ENCODE measurements at places on chromosomes 6 and 20. TPM values are rescaled to one million over a fixed set of nuclear protein-coding genes. Genes with fewer than 3 reads are reported as not detected.

- DNase-seq = no peak
Measured at GRCh38 chr20:62962891-62963613, 10.5 kb downstream of the SLC17A9 start.

GRCh38 chr6:168524571-168525001 lies 83.6 kb downstream of the SMOC2 start:
- DNase-seq = no peak

GRCh38 chr6:24436979-24437378 lies 34.2 kb downstream of the MRS2 start:
- no peak for DNase-seq

The PRPH2 gene
- polyA plus RNA-seq = 5.4 TPM

The ULBP3 gene
- 10.3 TPM for polyA plus RNA-seq

The TBPL1 gene
- polyA plus RNA-seq = 327 TPM

The RFX6 gene
- 0.99 TPM for polyA plus RNA-seq

The ASIP gene
- polyA plus RNA-seq = 0.65 TPM

DNA sequence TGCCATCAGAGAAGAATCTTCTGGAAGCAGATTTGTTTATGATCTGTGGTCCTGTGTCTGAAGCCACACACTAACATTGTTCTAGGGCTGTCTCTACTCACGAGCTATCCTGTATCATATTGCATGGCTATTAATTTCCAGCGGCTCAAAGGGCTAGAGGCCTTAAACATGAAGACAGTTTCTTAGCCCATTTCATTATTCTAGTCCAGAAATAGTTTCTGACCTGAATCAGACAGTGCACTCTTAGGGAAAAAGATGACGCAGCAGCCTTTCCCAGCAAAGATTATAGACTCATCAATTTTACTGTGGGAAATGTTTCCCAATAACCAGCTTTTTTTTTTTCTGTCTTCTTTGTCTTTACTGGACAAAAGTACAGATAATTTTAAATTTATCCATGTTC lies 105.3 kb upstream of the SUPT3H start:
- DNase-seq = no peak

The NOX3 gene
- polyA plus RNA-seq = not detected
